ENCODE measurements at places on chromosomes 3 and 15.

DNA sequence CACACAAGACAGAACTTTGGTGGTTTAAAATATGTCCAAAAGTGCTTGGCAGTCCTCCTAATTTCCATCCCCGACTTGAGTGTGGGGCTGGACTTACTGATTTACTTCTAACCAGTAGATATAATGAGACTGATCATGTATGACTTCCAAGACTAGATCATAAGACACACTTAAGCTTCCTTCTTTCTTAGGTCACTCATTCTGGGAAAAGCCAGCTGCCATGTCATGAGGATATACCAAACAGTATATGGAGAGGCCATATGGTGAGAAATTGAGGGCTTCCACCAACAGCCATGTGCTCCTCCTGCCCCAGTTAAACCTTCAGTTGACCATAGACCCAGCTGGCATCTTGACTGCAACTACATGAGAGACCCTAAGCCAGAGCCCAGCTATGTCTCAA lies 282.8 kb upstream of the PROK2 start:
- DNase-seq: no peak

DNA sequence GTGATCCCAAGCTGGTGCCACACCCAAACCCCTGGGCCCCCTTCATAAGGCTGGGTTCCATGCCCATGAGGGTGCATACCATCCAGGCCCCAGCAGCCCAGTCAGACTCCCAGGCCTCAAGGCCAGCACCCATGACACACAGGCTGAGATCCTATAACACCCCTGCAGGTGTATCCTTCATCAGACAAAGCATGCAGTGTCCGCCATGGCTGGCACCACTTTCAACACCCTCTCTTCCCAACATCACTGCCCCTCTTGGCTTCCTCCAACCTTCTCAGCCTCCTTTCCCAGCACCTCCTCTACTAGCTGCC lies 3.5 kb downstream of the CCDC51 start:
- no peak for DNase-seq

DNA sequence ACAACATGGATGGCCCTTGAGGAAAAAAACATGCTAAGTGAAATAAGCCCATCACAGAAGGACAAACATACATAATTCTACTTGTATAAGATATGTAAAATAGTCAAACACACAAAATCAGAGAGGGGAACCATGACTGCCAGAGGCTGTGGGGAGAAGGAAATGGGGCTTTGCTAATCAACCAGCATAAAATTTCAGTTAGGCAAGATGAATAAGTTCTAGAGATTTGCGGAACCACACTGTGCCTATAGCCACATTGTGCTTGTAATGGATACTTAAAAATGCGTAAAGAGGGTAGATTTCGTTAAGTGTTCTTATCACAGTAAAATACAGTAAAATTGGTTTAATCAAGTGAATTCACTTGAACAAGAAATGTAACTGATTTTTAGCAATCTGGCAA lies 33.7 kb upstream of the SPTBN5 start:
- DNase-seq: no peak

DNA sequence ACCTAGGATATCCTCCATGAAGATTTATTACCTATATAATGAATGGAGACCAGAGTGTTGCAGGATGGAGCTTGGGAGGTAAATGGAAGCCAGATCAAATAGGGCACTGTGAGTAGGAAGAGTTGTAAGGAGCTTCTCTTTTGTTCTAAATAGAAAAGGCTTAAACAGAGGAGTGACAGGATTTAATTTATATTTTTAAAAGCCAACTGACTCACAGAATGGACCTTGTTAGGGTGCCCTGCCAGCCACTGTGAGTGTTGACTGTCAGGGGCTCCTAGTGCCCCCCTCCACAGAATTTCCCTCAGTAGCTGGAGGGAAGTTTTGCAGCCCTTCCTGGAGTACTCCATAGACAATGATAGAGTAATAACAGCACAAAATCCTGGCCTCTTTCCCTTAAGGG lies 547.5 kb downstream of the MCTP2 start:
- no peak for DNase-seq

GRCh38 chr3:48543271-48543866 lies 13.2 kb downstream of the PFKFB4 start:
- no peak for DNase-seq

- no peak for DNase-seq
Observed at GRCh38 chr15:99385005-99385669, 133.9 kb downstream of the LRRC28 start.

DNA sequence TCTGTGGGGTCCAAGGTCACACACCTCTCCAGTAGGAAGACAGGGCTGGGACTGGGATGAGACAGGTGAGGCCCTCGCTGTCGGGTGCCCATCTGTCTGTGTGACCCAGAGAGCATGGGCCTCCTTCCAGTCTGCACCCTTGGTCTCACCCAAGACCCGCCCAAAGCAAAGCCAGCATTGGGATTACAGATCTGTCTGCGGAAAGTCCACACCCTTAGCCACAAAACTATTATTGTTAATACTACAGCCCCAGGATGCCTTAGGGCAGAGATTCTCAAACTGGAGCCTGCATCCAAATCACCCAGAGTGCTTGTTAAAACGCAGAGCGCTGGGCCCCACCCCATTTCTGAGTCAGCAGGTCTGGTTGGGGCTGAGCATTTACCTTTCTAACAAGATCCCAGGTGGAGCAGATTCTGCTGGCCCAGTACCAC lies 58.5 kb upstream of the ZNF148 start:
- no peak for DNase-seq

GRCh38 chr3:51937611-51938450 lies 3.9 kb downstream of the RRP9 start:
- DNase-seq: no peak

GRCh38 chr15:89174476-89174875 lies 46.9 kb downstream of the RLBP1 start:
- DNase-seq: no peak

- no peak for DNase-seq
Observed at GRCh38 chr3:21405671-21406667, 345.0 kb downstream of the ZNF385D start.

- DNase-seq: peak; percentile 44
Observed at GRCh38 chr3:172061724-172062184, 22.4 kb downstream of the FNDC3B start.

DNA sequence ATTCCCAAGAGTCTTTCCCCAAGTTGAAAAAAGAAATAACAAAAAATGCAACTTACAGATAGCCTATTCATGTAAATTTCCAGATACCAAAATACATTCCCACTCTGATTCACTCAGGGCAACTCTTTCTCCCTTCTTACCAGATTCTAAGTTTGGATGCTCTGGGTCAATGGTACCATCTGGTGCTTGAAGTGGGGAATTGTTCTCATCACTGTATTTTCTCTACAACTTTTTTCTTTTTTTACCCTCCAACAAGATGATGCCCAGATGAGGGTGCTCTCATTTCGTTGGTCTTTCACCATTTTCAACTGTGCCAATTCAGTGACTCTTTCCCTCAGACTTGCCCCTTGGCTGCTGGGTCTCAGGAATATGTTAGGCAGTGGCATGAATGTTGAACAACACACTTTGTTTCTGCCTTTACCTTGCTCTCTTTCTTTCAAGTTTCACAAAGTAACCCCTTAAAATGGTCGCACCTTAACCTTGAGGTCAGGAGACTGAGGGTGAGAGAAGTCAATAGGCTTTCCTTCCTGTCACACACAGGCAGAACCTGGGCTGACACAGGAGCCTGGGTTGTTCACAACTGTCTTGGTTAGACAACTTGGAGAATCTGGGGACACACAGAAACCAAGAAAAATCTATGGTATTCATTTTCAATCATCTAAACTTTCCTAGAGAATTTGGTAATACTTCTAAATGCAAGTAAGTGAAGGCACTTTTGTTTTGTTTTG lies 330.7 kb upstream of the SLCO3A1 start:
- no peak for DNase-seq
